ENCODE measurements at places on chromosomes 1 and 21. TPM values are rescaled to one million over a fixed set of nuclear protein-coding genes. Genes with fewer than 3 reads are reported as not detected.

RHCE gene
- polyA plus RNA-seq = 1.7 TPM

CELA2A gene
- polyA plus RNA-seq = 0.24 TPM

SPSB1 gene
- polyA plus RNA-seq = 8.2 TPM

SYNC gene
- polyA plus RNA-seq = 5.8 TPM

SHE gene
- polyA plus RNA-seq = 17.2 TPM

RIPPLY3 gene
- 1.9 TPM for polyA plus RNA-seq

LHX8 gene
- polyA plus RNA-seq = not detected

PROX1 gene
- polyA plus RNA-seq = 6.4 TPM

NMNAT2 gene
- 2.0 TPM for polyA plus RNA-seq

CD1B gene
- polyA plus RNA-seq = not detected

ETS2 gene
- polyA plus RNA-seq = 151 TPM

CNR2 gene
- 0.12 TPM for polyA plus RNA-seq

RNU1-4 gene
- 1.3 TPM for polyA plus RNA-seq

SEC16B gene
- 4.2 TPM for polyA plus RNA-seq

C1orf21 gene
- polyA plus RNA-seq = 40.2 TPM

CCDC181 gene
- 4.4 TPM for polyA plus RNA-seq

KCNE2 gene
- 0.73 TPM for polyA plus RNA-seq

TMPRSS2 gene
- polyA plus RNA-seq = 50.4 TPM

ADARB1 gene
- polyA plus RNA-seq = 19.8 TPM

DRAXIN gene
- 2.2 TPM for polyA plus RNA-seq

KPNA6 gene
- 29.8 TPM for polyA plus RNA-seq

HSD3B2 gene
- 0.23 TPM for polyA plus RNA-seq

OR2T33 gene
- polyA plus RNA-seq = not detected

GBP1 gene
- 44.5 TPM for polyA plus RNA-seq

RPTN gene
- polyA plus RNA-seq = not detected

LCA5L gene
- 3.4 TPM for polyA plus RNA-seq

LCE1D gene
- polyA plus RNA-seq = not detected

ZNF695 gene
- 2.4 TPM for polyA plus RNA-seq

GPR61 gene
- polyA plus RNA-seq = 0.58 TPM

LENEP gene
- 0.66 TPM for polyA plus RNA-seq

S100B gene
- 1.5 TPM for polyA plus RNA-seq

TTC39A gene
- polyA plus RNA-seq = 12.9 TPM

TTLL7 gene
- polyA plus RNA-seq = 7.1 TPM

NPR1 gene
- 15.0 TPM for polyA plus RNA-seq

ABCB10 gene
- polyA plus RNA-seq = 17.8 TPM

SPATA17 gene
- 9.7 TPM for polyA plus RNA-seq

ANKRD35 gene
- 5.5 TPM for polyA plus RNA-seq

MIXL1 gene
- 0.69 TPM for polyA plus RNA-seq

ZYG11A gene
- 0.16 TPM for polyA plus RNA-seq

OXCT2 gene
- polyA plus RNA-seq = 0.10 TPM

STPG1 gene
- polyA plus RNA-seq = 7.4 TPM

LCE3E gene
- not detected for polyA plus RNA-seq

GBP3 gene
- polyA plus RNA-seq = 9.3 TPM

LMOD1 gene
- 3.5 TPM for polyA plus RNA-seq

PDE9A gene
- 19.2 TPM for polyA plus RNA-seq

TBX15 gene
- 2.4 TPM for polyA plus RNA-seq

GCSAML gene
- 0.45 TPM for polyA plus RNA-seq

OR10T2 gene
- not detected for polyA plus RNA-seq

All from right lung (tissue), 10 donors.